ENCODE measurements at places on chromosomes 12 and 14.

DNA sequence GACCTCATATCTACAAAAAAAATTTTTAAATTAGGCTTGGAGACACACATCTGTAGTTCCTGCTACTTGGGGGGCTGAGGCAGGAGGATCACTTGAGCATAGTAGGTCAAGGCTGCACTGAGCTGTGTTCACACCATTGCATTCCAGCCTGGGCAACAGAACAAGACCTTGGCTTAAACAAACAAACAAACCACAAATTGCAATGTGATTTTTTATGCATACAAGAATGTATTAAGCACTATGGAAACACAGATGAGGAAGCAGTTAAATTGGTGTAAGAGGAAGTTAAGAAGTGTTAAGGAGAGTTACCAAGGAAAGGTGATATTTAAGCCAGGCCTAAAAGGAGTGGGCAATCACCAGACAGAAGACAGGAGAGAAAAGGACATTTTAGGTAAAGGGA lies 83.6 kb upstream of the HECTD1 start:
- DNase-seq: no peak

DNA sequence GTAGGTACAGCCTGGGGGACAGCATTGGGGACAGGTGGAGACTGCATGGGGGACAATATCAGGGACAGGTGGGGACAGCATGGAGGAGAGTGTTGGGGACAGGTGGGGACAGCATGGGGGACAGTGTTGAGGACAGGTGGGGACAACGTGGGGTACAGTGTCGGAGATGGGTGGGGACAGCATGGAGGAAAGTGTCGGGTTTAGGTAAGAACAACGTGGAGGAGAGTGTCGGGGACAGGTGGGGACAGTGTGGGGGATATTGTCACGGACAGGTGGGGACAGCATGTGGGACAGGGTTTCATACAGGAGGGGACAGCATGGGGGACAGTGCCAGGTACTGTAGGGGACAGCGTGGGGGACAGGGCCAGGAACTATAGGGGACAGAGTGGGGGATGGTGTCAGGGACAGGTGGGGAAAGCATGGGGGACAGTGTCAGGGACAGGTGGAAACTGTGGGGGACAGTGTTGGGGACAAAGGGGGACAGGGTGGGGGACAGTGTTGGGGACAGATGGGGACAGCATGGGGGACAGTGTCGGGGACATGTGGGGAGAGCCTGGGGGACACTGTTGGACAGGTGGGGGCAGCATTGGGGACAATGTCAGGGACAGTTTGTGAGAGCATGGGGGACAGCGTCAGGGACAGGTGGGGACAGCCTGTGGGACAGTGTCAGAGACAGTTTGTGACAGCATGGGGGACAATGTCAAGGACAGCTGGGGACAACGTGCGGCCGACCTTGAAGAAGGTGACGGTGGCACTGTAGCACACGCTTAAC lies 213.1 kb downstream of the TMEM121 start:
- DNase-seq: no peak

DNA sequence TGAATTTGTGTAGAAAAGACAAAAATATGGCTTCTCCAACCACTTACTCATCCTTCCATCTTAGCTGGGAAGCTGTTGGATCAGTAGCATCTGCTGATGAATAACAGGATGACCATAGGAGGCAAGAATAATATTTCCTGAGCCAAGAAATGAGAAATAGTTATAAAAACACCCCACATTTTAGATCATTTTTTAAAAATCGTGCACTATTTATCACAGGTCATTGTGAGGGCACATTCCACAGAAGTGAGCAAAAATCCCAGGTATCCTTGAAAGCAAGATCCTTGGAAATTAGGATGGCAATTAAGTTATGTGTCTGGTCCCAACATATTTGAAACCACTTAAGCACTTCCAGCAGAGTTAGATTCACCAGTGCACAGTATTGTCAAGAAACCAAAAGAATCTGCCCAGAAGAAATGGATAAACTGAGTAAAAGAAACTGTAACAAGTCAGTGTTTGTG lies 8.4 kb downstream of the FAR2 start:
- DNase-seq: no peak

- DNase-seq: no peak
Measured at GRCh38 chr12:87795555-87795954, 233.6 kb downstream of the C12orf50 start.

DNA sequence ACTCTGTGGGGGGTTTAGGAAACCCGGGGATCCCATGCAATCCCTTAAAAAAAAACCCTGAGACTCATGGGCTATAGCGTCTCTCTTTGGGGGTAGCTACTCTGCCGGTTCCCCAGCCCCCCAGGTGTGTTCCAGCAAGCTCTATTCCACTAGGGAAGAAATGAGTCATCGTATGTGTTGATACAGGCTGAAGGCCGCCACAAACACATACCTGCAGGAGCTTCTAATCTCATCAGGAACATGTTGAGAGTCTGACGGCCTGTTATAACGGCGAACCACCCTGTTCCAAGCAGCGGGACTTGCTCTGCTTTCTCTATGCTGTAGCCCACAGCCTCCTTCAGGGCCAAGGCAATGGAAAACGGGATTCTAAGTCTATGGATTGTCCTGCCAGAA lies 977 bp upstream of the KRT5 start:
- no peak for DNase-seq

GRCh38 chr14:105071326-105071725 lies 6.1 kb upstream of the GPR132 start:
- no peak for DNase-seq

DNA sequence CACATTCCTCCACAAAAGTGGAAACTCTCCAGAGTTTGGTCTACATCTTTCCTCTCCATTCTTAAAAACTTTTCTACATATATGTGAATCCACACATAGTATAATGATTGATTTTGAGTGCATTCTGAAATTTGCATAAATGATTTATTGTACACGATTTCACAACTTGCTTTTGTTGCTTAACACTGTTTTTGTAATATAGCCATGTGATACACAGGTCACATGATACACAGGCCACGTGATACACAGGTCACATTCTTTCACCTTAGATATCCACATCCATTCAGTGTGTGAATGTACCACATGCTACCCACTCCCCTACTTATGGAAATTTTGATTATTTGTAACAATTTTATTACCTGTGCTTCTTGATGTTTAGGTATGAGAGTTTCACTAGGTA lies 319.1 kb downstream of the ZFP36L1 start:
- DNase-seq: no peak

GRCh38 chr12:62983594-62983993 lies 48.6 kb upstream of the PPM1H start:
- no peak for DNase-seq

GRCh38 chr14:69652942-69653684 lies 41.7 kb downstream of the SUSD6 start:
- no peak for DNase-seq

- no peak for DNase-seq
Measured at GRCh38 chr14:64465831-64466554, 694 bp downstream of the AKAP5 start.

- DNase-seq: no peak
Measured at GRCh38 chr12:50056639-50056976, 788 bp upstream of the ASIC1 start.

- DNase-seq: no peak
Measured at GRCh38 chr14:90678846-90679362, 137.3 kb downstream of the TTC7B start.

DNA sequence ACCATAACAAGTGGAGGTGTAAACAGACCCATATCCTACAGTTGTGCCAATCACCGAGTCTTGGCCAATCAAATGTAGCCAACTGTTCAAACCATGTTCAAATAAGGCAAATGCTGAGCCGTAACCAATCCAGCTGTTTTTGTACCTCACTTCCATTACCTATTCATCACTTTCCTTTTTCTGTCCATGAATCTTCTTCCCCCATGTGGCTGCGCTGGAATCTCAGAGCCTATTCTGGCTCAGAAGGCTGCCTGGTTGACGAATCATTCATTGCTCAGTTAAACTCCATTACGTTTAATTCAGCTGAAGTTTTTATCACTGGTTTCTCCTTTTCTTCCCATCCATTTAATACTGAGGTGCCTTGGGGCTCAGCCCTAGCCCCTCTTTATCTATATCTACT lies 71.1 kb downstream of the TBC1D30 start:
- DNase-seq: no peak

DNA sequence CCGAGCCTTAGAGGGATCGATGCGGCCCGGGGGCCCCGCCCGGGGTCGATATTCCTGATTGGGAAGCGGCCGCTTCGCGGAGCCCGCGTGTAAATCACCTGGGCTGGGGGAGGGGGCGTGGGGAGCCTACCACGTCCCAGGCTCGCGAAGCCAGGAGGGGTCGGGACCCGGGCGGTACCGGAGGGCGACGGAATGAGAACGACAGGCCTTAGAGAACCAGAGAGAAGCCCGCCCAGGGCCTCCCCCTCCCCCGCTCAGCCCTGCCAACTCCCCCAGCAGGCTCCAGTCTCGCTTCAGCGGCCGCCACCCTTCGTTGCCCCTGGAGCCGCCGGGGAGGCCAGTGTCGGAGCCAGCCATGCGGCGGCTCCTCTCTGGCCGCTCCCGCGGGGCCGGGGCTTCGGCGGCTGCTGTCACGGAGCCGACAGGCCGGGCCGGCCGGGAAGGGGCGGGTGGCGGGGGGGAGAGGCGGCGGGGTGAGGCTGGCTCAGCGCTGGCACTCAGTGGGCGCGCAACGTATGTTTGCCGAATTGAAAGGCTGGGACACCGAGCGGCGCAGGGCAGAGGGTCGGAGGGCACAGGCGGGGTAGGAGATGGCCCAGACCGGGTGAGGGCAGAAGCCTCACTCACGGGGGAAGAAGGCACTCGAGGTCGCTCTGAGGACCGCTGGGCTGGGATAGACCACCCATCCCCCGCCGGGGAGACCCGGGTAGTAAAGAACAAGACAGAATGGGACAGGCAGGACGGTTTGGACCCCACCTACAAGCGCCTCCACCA lies 1.4 kb upstream of the DNAJC22 start:
- no peak for DNase-seq

- no peak for DNase-seq
Measured at GRCh38 chr12:54058128-54058768, 4.6 kb downstream of the HOXC4 start.

DNA sequence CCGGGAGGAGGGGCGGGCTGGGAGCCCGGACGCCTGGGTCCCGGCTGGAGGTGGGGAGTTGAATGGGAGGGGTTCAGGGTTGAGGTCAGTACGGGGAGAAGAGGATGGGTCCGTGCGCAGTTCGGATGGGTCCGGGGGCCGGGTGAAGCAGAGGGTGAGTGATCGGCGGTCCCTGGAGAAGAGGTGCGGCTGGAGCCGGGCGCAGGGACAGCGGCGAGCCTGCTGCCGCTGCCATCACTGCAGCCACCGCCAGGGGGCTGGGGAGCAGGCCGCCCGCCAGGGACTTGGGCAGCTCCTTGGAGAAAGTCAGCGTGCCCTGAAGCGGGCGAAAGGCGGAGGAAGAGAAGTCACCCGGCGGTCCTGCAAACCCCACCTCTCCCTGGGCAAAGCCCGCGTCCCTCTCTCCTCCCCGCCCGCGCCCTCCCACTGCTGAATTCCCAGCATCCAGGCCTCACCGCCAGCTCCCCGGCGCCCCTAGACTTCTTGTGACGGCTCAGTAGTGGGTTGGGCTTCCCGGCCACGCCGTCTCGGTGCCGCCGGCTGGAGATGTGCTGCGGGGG lies 6.0 kb upstream of the GPR84 start:
- no peak for DNase-seq

- no peak for DNase-seq
Measured at GRCh38 chr14:47543459-47543858, 131.9 kb downstream of the MDGA2 start.

Measured in stimulated activated CD8-positive, alpha-beta memory T cell treated with anti-CD3 and anti-CD28 coated beads, Interleukin-4, amount 100 ng/mL, for 1 hour (primary cell).